BJ (cell line): ENCODE measurements at places on chromosomes 13 and 19. TPM values are rescaled to one million over a fixed set of nuclear protein-coding genes. Genes with fewer than 3 reads are reported as not detected.

GRCh38 chr13:86737334-86737932, 933.7 kb upstream of the SLITRK5 start:
- no peak for DNase-seq

DNA sequence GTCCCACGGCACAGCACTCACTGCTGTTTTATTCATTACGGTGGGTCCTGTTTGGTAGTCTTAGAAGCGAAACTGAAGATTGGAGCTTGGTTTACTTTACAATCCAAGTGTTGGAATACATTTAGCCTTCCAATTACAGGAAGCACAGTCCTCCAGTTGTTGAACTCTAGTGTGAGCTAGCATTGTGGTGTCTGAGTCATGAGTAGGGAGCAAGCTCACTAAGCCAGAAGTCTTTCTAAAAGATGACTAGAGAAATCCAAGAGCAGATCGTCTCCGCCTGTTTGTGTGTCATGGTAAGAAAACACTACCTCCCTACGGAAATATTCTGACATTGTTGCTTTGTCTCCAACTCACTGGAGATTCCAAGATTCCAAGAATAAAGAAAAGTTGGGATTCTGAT, 10.1 kb upstream of the SHISA2 start:
- peak; percentile 9 for DNase-seq

DNA sequence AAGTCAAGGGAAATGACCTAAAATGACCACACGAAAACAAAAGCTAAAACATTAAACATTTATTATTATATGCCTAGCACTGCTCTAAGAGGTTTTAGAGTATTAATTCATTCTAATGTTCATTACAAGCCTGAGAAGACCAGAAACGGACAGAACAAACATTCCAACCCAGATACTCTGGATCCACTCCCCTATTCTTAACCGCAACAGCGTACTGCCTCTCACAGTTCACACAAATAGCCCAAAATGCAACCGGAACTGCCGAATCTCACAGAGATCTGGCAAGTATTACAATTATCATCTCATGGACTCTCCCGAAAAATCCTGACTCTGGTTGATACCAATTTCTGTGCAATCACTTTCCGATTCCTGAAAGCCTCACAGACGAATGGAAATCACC, 1.4 kb downstream of the ZNF780B start:
- DNase-seq: no peak

The PNMA8A gene
- 0.65 and 0.74 TPM in 2 replicates for polyA plus RNA-seq

- peak; percentile 94 for DNase-seq
Measured at GRCh38 chr13:66657165-66657881, 572.8 kb downstream of the PCDH9 start.

DNA sequence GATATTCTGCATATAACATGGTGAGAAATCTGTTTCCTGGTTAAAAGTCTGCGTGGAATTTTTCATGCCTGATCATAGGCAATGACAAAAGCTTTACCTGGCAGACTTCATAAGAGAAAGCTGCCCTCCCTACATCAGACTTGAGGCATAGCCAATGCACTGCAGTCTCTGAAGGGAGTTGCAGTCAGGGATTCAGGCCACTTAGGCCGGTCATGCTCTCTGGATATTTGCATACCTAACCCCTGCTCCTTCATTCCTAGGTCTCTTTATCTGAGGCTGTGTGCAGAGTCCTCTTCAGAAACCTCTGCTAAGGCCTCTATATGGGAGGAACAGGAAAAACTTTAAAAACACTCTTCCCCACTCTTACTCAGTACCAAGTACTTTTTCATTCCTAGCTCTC, 287.4 kb downstream of the PCDH17 start:
- DNase-seq: no peak

DNA sequence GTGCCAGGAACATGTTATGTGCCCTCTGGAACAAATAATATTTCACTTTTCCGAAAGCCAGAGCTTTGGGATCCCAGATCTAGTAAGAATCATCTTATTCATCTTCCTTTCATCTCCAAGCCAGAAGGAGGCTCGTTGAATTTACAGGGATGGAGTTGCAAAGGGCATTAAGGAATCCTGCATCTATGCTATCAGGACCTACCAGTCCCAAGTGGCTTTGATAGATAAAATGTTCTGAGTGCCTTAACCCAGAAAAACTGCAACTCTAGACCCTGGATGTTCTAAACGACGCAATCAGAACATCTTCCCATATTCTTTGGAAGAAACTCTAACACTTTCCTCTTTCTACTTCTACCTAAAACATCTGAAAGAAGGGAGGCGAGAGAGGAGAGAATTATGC, 9.2 kb upstream of the EDDM13 start:
- DNase-seq: no peak

DNA sequence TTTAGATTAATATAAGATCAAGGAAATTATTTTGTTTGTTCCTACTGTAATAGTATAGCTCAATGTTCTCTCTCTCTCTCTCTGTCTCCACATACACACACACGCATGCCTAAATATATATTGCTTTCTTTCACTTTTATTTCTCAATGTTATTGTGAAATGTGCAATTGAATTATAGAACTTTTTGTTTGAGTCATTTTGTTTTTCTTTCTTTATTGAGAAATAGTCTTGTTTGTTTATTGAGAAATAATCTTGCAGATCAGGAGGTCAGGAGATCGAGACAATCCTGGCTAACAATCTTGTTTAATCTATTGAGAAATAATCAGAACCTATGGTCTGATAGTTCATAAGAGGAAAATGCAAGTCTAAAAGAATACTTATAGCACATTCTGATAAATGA, 1581.3 kb downstream of the EFNB2 start:
- no peak for DNase-seq

DNA sequence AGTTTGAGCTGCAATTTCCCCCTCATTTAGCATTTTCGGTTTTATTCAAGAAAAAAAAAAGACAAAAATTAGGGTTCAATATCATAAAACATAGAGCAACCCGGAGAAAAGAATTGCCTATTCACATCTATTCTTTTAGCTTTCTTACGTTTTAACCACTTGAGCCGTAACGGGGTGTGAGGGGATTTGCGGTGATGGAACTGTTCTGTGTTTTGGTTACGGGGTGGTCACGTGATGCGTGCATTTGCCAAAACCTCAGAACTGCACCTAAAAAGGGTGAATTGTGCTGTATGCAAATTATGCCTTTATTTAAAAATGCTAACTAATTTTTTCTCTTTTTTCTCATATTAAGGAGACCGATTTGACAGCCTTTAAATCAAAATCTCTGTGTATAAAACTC, 22.1 kb downstream of the CLEC11A start:
- DNase-seq: no peak

DNA sequence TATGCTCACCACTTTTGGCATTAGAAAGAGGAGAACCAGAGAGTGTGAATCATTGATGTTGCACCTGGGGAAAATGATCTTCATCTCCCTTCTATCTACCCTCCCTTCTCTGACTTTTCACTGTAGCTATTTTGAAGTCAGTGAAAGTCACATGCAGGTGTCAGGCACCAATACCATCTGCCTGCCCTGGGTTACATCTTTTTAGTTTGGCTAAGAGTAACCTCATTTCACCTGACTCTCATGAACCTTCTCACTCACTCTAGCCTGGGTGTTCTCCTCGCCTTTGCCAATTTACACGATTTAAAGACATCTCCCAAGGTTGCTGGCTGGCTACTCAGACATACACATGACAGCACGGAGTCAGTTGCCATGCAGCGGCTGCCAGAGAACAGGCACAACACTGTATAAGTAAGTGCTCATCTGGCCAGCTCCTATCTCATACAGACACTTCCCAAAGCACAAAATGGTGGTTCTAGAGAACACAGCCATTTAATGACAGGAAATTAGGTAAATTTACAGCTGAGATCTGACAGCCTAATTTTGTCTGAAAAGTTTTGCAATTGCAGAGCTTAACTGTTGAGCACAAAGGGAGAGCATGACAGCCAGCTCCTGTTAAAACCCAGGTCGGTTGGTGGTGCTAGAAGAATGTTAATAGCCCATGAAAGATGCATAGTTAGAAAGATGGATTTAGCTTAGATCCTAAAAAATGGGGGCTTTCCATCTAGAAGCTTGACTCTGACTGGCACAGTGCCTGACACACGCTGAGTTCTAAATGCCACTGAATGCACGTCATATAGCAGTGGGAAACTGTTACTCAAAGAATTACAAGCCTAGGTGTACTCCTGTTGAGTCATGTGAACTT, 32.5 kb downstream of the LCP1 start:
- no peak for DNase-seq

The MIA gene
- not detected in 2 replicates for polyA plus RNA-seq

The DIRAS1 gene
- polyA plus RNA-seq: 11.1 and 21.4 TPM in 2 replicates

The FXYD5 gene
- polyA plus RNA-seq: 248 and 332 TPM in 2 replicates

- DNase-seq: no peak
Measured at GRCh38 chr13:73828811-73829210, 305.4 kb downstream of the KLF12 start.

- no peak for DNase-seq
Measured at GRCh38 chr13:101489643-101490405, 37.3 kb downstream of the ITGBL1 start.

DNA sequence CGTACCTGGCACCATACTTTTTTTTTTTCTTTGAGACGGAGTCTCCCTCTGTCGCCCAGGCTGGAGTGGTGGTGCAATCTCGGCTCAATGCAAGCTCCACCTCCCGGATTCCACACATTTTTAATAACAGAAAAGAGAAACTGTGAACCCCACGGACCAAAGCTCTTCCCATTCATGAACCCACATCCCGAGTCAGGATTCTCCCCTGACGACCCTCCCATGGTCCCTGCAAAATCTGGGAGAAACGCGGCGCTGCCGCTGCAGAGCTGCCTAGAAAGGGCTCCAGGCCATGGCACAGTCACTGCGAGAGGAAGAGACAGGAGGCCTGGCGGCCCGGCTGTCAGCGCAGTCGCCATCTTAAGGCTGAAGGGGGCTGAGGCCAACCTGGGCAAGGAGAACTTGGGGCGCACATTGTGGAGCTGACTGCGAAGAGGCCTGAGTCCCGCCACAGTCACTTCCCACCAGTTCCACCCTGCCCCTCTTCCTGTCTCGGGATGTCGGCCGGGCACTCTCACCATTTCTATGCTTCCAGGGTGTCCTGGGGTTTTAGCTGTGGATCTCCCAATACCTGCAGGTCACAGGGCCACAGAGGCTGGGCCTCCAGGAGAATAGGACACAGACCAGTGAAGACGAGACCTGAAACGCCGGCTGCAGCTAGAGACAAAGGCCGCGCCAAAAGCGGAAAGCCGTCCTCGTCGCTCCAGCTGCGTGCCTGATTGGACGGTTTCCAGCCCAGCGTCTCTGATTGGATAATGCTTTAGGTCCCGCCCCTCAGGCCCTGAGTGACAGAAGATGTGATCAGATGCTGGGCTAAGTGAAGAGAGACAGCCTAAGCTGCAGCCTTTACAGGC, 71.0 kb downstream of the ZNF486 start:
- DNase-seq: peak; percentile 37

The PPP2R1A gene
- 146 and 269 TPM in 2 replicates for polyA plus RNA-seq
